ENCODE measurements at places on chromosomes 12 and 14.
A peak's percentile ranks its signal among the peaks of the same experiment; 100 is the strongest.

DNA sequence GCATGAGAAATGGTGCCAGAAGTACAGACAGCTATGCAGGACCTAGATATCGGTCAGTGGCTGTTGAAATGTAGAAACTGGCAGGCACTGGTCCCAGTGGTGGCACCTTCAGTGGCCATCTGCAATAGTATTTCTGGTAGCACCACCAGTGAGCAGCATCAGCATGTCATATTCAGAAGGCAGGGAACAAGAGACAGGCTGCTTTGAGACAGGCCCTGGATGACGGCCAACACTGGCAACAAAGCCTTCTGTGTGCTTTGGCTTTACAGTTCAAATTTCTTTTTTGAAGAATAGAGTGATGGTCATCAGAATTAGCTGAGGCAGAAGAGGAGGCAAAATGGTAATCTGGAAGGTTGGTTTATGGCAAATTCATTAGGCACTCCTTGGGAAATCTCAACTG is 273.4 kb upstream of the SLC16A7 start:
- DNase-seq = peak; percentile 67

GRCh38 chr12:120402217-120402616 is 33.3 kb upstream of the MSI1 start:
- DNase-seq = no peak

GRCh38 chr12:72264548-72265175 is 7.5 kb upstream of the TRHDE start:
- no peak for DNase-seq

DNA sequence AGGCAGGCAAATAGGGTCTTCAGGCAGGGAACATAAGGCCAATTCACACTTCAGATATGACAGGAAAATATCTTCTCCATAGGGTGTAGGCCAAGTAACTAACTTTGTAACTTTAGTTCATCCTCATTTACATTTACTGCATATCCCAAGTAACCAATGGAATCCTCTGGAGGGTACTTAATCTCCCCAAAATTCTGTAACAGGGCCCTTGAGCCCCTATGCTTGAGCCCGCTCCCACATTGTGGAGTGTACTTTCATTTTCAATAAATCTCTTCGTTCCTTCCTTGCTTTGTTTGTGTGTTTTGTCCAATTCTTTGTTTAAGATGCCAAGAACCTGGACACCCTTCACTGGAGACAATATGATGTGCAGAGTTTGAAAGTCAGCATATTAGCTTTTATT is 45.3 kb downstream of the FSCB start:
- no peak for DNase-seq

- DNase-seq = no peak
Measured at GRCh38 chr12:19894803-19895202, 455.5 kb downstream of the AEBP2 start.

DNA sequence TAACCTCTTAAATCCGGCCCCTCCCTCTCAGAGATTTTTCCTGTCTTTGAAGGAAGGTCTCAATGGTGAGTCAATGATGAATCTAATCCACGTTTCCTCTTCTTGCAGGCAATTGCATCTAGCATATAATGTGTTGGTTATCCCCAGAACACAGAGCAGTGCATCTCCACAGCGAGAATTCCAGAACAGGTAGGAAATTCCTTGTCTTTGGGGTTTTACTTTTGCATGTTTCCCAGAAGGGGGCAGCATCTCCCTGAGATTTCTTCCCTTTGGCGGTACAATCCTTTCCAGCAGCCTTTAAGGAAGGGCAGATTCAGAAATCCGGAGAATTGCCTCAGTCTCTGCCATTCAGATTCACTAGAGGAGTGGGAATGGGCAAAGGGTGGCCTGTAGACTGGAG is 128.0 kb downstream of the KCNA5 start:
- DNase-seq = no peak

- no peak for DNase-seq
Measured at GRCh38 chr12:125676366-125676765, 611.1 kb downstream of the AACS start.

GRCh38 chr12:84594157-84594556 is 318.4 kb downstream of the SLC6A15 start:
- no peak for DNase-seq

- DNase-seq = no peak
Measured at GRCh38 chr12:67451206-67451605, 182.0 kb downstream of the CAND1 start.

- DNase-seq = no peak
Measured at GRCh38 chr14:55976219-55976618, 142.0 kb upstream of the PELI2 start.
